ENCODE measurements at places on chromosomes 5 and 9. TPM values are rescaled to one million over a fixed set of nuclear protein-coding genes. Genes with fewer than 3 reads are reported as not detected.

Gene TERT
- total RNA-seq = not detected

Gene SPATA31A1
- not detected for total RNA-seq

Gene ETF1
- 49.2 TPM for total RNA-seq

Gene BRD3
- total RNA-seq = 21.0 TPM

Gene CTXN3
- not detected for total RNA-seq

Gene SLC46A2
- not detected for total RNA-seq

Gene MRPL41
- 74.4 TPM for total RNA-seq

Gene C5orf46
- total RNA-seq = 1.1 TPM

Gene ADAMTSL2
- 0.25 TPM for total RNA-seq

Gene FCN2
- total RNA-seq = not detected

Gene PCDHGA11
- 10.4 TPM for total RNA-seq

Gene CDH10
- 0.13 TPM for total RNA-seq
